ENCODE measurements at places on chromosomes 3 and 15.

GRCh38 chr15:59352189-59352588 lies 20.5 kb downstream of the MYO1E start:
- DNase-seq, result no peak

GRCh38 chr3:51982352-51982837 lies 940 bp upstream of the ACY1 start:
- no peak for DNase-seq

GRCh38 chr3:50630877-50631276 lies 13.9 kb downstream of the MAPKAPK3 start:
- DNase-seq, result no peak

- no peak for DNase-seq
Observed at GRCh38 chr3:4930501-4930900, 48.7 kb upstream of the BHLHE40 start.

DNA sequence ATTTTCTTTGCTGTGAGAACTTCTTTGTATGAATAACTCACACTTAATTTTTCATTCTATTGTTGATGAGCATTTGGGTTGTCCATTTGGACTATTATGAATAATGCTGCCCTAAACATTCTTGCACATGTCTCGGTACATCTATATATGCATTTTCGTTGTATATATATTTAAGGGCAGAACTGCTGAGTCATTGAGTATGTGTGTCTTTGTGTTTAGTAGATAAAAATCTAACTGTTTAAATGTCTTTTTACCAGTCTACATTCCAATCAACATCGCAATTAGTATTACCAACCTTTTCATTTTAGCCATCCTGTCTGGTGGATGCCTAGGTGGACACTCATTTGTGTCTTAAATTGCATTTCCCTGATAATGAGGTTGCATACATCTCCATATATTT lies 144.4 kb downstream of the UACA start:
- DNase-seq, result no peak

DNA sequence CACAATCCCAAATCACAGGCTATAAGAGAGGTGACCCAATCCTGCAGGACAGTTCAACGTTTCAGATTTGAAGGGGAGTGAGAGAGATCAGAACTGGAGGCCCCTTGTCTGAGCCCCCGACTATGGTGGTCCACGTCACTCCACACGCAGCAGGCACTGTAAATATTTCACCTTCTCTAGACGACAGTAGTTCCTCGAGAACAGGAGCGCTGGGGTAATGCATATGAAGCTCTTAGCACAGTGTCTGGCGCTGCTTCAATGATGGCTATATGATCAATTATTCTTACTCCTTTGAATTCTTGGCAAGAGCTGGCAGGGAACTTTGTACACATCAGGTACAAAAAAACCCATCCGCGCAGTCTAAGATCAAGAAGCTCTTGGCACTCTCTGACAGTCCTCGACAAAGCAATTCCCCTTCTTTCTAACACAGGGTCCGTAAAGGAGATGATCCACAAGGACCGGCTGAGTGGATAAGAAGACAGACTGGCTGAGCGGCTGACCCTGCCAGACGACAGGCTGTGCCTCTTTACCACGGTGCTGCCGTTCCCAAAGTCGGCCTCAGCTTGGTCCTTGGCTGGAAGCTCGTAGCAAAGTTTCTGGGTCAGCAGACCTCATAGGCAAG lies 522 bp upstream of the NRROS start:
- DNase-seq, result no peak

DNA sequence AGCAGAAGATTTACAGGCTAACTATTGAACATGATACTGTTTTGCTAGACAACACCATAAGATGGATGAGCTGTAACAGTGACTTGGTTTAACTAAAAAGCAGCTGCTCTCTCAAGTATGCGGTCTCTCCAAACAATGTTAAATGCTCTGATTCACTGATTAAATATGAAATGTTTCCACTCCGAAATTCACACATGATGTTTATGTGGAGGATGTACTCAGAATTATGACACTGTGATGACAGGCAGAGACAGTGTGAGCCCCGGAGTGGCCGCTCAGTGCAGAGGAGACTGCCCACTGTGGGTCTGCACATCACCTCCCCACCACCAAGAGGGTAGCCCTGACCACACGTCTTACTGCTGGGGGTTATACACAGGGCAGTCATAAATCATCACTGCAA lies 83.9 kb upstream of the MEX3B start:
- DNase-seq, result no peak

- no peak for DNase-seq
Observed at GRCh38 chr3:37543666-37544065, 318.0 kb upstream of the CTDSPL start.

Measured in coronary artery (tissue), 2 donors.